Tibial nerve (tissue), 4 donors: ENCODE measurements at places on chromosomes 2 and 18.

DNA sequence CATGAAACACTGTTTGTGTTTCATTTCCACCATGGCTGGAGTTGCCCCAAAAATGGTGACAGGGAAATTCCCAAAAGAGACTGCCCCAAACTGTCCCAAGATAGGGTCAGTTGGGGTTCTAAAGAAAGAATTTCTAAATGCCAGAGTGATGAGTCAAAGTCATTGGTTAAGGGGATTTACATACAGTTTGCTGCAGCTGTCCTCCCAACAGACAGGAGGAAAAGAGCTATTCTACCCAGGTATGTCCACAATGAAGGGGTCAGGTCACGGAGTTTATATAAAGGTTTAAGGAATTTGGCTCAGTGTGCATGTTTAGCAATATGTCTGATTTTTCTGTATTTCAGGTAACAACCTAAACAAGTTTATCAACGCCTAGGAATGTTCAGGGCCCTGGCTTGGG, 344.1 kb downstream of the TDRD15 start:
- no peak for DNase-seq

DNA sequence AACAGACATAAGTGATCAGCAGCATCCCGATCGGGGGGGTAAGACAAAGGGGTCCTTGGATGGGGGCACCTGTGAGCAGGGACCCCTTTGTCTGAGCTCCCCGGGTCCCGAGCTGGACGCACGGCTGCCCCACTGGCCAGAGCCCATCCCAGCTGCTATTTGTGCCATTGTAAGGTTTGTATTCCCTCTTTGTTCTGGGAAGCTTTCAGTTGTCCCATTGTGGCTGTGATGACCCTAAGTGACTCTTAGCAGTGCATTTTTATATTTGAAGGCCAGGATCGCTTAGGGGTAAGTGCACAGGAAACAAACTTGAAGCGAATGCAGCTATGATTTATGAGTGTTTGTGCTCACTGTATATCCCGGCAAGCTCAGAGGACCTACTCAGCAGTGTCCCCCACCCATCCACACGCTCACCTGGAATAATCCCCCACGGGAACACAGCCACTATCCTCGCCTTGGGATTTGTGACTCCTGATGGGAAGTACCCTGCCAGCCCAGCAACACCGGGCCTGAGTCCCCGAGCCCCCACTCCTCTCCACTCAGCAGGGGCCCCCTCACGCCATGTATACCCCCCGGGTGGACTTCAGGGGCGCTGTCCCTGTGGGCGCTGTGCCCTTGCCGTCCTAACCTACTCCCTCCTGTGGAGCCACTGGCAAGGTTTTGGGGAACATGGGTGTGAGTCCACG, 80.1 kb downstream of the MBP start:
- no peak for DNase-seq

GRCh38 chr2:64629875-64630274, 23.8 kb downstream of the SERTAD2 start:
- DNase-seq, result no peak

- DNase-seq, result no peak
Measured at GRCh38 chr2:210363876-210364275, 48.9 kb upstream of the MYL1 start.

DNA sequence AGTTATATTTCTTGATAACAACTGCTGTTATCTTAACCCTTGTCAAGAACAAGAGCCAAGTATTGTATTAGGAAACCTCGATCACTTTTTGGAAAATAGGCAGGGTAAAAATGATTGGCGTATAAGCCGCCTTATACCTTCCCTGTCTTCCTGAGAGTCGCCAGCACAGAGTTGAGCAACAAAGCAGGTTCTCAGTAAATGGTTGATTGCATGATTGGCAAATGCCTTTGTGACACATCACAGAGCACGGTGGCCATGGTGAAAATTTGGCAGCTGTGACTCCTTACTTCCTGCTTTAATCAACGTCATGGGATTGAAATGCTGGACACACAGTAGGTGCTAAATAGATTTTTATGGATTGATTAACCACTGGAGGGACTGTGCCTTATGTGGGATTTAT, 3.9 kb upstream of the KLHL29 start:
- no peak for DNase-seq

DNA sequence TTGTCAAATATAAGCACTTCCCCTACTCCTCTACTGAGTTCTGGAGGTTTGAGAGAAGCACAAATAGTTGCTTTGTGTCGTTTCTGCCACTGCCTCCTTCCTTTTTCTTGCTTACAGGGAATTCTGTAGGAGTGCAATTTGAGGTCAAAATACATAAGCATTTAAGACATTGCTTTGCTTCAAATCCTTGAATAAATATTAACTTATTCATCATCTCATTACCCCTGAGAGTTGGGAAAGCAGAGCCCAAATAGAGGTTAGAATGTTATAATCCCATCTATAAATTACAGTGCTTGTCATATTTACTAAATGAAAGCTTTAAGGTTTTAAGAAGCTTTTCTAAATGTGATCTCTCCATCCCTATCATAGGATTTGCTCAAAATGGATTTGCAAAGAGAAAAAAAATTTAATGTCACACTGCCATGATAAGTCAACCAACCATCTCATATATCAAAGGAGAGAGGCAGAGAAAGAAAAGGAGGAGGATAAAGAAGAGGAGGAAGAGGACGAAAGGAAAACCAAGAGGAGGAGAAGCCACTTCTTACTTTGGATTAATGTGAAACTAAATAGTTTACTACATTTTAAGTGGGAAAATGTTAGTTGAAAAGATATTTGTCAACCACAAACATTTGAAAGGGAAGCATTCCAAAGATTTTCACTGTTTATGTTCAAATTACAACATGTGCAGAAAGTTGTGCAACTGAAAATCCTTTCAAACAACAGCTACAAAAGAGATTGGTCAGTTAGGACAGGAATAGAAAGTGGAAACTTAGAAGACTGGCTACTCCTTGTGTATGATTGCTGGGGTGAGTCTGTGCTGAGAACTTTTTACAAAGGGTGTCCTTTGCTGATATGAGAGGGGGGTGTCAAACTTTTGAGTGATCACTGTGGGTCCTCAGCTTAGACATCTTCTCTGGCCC, 277.3 kb upstream of the FN1 start:
- DNase-seq, result no peak

GRCh38 chr2:54063967-54064535, 51.4 kb upstream of the ACYP2 start:
- no peak for DNase-seq
